ENCODE measurements at places on chromosomes 12 and 14. TPM values are rescaled to one million over a fixed set of nuclear protein-coding genes. Genes with fewer than 3 reads are reported as not detected.

DNA sequence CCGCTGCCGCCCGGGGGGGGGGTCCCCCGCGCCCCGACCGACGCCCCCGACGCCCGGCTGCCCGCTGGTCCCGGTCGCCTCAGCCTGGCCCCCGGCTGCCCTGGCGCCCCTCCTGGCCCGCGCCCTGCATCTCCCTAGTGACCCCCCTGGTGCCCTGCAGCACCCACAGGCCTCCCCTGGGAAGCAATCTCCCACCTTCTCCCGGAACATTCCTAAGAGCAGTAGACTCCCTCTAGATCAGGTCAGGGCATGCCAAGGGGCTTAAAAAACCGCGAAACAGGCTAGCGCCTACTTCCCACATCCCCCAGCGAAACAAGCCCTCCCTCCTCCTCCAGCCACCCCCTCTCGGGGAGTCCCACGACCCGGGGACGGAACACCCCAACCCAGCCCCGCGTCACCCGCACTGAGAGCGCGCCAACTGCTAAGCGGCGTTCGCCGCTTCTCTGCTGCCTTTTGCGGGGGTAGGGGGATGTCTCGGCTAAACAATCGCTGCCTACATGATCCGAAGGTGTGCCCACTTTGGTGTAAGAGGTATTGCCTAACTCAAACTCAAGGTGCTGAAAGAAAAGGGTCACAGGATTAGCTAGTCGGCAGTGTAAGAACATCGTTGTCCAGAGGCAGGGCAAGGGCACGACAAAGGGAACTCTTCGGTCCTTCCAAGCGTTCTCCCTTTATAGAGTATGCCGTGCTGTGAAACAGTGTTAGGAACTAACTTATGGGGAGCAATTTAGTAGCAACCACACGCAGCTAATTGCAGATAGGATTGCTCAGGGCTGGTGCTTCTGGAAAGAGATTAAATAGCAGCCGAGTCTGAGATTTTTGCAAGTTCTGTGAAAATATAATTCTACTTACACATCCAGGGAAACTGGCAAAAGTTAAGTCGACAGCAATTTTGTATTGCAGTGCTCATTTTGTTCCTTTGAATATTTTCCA, 619 bp upstream of the NTN4 start:
- peak; percentile 46 for DNase-seq
- H3K27me3 ChIP-seq: no peaks in the 10 kb centered on the region
- H3K4me1 ChIP-seq: peaks cover 34% of the 10 kb centered on the region
- H3K27ac ChIP-seq: peak overlapping the region; percentile 13

DNA sequence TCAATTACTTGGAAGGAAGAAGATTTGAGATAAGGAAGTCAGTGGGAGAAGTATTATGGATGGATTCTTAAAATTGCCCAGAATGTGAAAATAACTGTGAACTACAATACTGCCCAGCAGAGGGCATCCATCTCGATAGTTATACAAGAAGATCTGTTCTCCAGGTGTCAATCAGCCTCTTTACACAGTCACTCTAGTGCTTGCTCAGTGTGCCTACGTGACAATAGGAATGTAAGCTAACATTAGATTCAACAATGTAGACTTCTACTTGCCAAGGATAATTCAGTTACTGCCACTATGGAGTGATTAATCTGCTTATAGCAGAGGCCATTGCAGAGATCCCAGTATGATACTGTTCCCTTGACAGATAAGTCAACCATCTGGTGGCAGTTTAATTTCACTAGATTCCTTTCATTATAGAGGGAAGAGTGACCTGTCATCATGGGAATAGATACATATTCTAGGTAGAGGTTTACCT, 10.6 kb upstream of the MAP4K5 start:
- DNase-seq: peak; percentile 68
- H3K27ac ChIP-seq: no peak overlapping the region
- H3K4me3 ChIP-seq: no peak overlapping the region
- H3K27me3 ChIP-seq: peaks cover 11% of the 10 kb centered on the region

DNA sequence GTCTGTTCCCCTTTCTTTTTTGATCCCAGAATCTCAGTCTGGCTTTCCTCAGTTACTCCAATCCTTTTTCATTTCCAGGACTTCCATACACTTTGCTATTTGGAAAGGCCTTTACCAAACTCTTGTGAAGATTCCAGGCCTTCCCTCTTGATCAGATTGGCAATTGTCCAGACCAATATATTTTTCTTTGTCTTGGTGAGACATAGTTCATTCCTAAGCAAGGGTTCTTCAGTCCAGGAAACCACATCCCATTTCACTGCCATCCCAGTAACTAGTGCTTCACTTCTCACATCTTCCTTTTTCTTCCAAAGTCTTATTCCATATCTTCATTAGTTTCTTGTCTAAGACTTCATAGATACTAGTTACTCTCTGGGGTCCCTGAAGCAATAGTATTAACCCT, 2.1 kb upstream of the PTPRQ start:
- H3K36me3 ChIP-seq: no peaks in the 10 kb centered on the region
- H3K27me3 ChIP-seq: no peaks in the 10 kb centered on the region
- H3K4me3 ChIP-seq: no peak overlapping the region

Gene LTBP2
- 264 TPM for total RNA-seq

Measured in endothelial cell of umbilical vein (primary cell).